Stimulated activated CD8-positive, alpha-beta memory T cell treated with anti-CD3 and anti-CD28 coated beads, Interleukin-12 subunit alpha, Interleukin-12 subunit beta, amount 100 ng/mL, for 1 hour (primary cell): ENCODE measurements at places on chromosomes 12 and 14.

GRCh38 chr14:74265301-74265965, 26.2 kb downstream of the VSX2 start:
- no peak for DNase-seq

DNA sequence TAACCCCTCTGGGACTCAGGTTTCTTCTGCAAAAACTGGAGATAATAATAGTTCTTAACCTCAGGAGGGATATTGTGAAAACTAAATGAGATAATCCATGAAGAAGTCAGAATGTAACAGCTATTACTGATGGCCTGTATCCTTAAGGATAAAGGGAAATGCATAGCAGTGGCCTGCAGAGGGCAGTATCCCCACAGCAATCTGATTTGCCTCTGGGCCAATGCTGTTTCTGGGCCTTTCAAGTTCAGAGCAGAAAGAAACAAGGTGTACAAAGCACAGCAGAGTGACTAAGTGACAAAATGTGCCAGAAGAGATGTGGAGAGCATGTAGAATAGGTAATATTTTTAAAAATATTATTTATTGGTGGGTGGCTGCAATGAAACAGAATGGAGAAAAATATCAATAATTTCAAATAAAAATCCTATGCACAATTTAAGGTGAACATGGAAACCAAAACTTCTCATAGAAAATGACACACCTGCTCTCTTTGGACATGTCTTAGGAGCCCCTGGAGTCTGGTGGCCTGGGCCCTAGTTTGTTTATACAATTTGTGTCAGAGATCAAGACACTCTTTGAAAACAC, 90.3 kb downstream of the C12orf75 start:
- DNase-seq = peak; percentile 35

GRCh38 chr14:54981698-54982097, 45.2 kb downstream of the WDHD1 start:
- no peak for DNase-seq

DNA sequence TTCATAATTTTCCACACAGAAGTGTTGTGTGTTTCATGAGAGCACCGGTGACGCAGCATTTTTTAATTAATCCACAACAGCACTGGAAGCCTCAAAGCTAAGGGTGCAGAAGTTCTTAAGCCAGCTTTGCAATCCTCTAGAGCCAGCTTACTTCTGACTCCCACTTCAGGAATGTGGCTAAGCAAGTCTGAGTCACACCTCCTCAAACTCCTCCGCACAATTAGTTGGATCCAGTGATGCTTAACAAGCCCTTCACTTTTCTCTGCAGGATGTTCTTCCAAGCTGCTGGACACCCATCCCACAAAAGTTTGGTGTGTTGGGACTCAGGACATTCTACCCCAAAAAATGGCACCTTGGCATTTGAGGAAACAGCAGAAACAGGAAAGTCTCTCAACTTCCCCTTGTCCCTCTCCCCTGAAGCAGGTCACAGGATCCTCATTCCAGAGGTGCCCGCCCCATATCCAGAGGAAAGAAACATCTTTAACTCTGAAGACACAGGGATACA, 210.0 kb downstream of the PPM1H start:
- no peak for DNase-seq

GRCh38 chr12:80769553-80770140, 52.9 kb downstream of the MYF5 start:
- no peak for DNase-seq

DNA sequence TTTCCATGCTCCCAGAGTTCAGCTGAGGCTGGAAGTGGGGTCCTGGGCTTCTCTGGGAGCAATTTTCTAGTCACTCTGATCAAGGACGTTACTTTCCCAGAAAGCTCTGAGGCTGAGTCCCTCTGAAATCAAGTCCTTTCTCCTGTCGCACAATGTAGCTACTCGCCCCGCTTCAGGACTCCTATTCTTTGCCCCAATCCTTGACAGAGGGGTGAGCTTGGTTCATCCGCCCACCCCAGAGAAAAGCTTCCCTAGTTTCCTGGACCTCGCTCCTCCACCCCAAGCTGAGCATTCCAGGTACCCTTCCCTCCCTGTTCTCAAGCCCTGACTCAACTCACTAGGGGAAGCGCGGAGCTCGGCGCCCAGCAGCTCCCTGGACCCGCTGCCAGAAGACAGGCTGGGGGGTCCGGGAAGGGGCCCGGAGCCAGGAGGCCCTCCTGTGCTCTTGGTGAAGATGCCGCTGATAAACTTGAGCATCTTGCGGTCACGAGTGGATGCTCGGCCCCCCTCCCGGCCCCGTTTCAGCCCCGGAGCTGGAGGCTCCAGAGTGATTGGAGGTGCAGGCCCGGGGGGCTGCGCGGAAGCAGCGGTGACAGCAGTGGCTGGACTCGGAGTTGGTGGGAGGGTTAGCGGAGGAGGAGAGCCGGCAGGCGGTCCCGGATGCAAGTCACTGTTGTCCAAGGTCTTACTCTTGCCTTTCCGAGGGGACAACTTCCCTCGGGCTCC, 1.6 kb downstream of the AGAP2 start:
- no peak for DNase-seq

GRCh38 chr12:121301876-121302275, 5.4 kb upstream of the CAMKK2 start:
- DNase-seq = no peak

GRCh38 chr14:94113490-94113889, 3.0 kb downstream of the IFI27 start:
- DNase-seq = no peak

- no peak for DNase-seq
Observed at GRCh38 chr14:54010981-54011380, 54.4 kb upstream of the BMP4 start.

GRCh38 chr12:10031771-10032175, 1.3 kb downstream of the CLEC9A start:
- no peak for DNase-seq

DNA sequence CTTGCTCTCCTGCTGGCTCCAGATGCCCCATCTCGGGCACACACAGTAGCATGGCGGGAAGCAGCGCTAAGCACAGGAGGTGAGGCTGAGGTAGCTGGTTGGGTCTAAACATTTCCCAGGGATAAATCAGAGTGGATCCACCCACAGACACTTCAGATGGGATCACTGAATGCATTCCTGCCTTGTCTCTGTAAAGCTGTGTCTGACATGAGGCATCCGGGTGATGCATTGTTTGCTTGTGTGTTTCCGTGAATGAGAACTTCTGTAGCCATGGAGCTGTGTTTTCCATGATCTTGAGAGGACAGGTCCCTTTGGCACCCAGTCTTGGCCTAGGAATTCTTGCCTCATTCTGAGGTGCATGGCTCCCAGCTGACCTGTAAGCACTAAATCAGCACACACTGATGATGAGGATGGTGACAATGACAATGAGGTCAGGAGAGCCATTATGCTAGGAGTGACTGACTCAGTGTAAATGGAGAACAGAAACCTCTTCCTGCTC, 6.7 kb upstream of the KRT75 start:
- no peak for DNase-seq

GRCh38 chr12:66503746-66504145, 175.1 kb downstream of the GRIP1 start:
- no peak for DNase-seq

- no peak for DNase-seq
Observed at GRCh38 chr12:85639834-85640233, 196.4 kb downstream of the RASSF9 start.

DNA sequence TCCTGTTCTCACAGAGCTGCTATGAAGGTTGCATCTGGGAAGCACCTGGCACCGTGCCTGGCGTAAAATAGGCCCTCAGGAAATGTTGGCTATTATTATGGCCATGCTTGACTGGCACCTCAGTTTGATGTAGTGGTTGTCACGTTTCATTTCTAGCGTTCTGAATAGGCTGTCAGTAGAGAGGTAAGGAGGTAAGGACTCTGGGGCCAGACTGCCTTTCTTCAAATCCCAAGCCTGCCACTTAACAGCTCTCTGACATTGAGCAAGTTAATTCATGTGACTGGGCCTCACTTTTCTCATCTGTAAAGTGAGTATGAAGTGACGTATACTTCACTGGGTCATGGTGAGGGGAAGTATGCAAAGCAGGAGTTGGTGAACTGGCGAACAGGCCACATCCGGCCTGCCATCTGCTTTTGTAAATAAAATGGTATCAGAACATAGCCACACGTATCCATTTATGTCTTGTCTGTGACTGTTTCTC, 196.2 kb downstream of the CACNA1C start:
- DNase-seq = no peak

DNA sequence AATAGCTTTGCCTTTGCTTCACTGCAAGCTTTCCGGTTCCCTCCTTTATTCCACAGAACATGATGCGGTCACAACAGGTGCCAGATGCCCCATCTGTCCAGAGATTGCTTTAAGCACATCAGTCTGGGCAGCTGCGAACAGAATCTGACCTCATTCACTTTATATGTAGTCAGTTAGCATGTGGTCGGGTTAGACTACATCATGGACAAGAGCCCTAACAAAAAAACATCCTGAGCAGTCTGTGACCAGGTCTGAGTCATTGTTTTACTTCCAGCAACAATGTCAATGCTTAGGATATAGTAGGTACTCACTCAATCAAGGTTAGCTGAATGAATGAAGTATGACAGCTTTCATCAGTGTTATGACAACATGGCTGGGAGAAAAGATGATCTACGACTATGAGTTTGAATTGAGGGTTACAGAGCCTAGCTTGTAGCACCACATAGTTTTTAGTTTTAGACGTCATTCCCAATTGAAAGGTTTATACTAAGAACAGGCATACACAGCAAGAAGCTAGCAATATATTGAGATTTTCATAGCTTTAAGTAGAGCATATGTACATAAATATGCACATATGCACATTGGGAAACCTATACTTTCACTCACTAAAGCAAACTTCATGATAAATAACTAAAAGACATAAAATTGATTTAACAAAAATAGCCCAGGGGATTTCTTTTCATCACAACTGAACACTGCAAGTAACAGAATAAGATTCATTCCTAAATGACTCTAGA, 64.2 kb upstream of the TMCC3 start:
- no peak for DNase-seq

DNA sequence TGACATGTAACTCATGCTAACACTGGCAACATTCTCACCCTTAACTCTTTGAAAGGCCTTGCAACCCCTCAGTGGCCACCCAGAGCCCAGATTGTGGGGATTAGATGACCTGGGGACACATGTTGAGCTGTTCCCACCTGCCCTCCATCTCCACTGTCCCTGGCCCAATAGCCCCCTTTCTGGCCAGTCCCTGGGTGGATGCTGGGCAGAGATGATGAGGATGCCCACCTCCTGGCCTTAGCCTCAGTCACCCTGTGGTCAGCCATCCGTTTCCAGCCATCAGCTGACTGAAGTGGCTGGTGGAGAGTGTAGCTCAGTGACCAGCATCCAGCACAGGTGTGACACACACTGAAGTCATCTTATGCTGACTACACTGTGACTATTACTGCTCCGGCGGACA, 4.7 kb downstream of the ANHX start:
- no peak for DNase-seq

DNA sequence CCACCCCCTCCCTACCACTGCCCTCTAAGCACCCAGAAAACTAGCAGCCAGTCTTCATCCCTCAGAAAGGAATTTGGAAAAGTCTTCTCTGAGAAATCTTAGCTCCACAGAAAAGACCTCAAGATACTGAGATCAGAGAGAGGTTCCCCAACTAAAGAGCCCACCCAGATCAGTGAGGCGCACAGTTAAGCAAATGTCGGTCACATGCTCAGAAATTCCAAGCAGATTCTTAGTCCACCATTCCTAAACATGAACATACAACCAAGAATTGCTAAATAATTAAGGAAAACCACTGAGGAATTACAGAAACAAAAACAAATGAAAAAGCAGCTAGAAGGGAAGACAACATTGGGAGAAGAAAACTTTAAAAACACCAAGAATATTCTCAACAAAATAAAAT, 32.3 kb downstream of the MED13L start:
- no peak for DNase-seq

GRCh38 chr12:91406920-91407341, 224.3 kb upstream of the DCN start:
- DNase-seq = no peak

DNA sequence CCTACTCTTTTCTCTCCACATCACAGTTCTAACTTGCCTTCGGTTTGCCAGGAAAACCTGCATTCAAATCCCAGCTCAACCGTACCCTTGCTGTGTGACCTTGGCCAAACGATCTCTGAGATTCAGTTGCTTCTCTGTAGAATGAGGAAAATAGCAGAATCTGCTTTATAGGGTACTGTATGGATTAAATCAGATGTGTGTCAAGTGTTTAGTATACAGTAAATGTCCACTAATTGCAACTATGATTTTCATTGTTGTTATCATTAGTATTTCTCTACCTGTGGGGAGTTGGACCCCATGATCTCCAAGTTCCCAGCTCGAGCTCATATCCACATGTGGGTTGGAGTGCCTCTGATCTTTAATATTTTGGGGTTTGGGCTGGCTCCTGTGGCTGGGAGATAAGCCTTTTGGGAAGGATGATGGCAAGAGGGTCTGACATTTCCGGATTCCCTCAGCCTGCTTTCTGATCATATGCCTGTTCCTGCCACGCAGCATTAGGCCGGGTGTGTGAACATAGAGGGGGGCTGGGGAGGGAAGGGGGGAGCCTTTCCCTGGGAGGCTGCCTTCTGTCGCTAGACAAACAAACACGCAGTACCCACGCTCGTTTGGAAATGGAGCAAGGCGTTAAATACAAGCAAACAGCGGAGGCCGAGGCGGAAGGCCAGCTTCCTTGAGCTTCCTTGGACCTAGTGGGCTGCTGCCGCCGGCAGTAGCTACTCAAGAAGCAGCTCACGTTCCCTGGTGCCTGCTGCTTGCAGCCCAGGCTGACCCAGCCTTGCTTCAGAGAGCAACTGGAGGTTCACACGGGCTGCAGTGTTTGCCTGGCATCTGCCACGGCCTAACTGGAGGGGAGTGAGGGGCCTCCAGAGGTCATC, 213.5 kb upstream of the LHX5 start:
- no peak for DNase-seq

GRCh38 chr14:39229222-39229543, 4.5 kb upstream of the MIA2 start:
- peak; percentile 15 for DNase-seq

DNA sequence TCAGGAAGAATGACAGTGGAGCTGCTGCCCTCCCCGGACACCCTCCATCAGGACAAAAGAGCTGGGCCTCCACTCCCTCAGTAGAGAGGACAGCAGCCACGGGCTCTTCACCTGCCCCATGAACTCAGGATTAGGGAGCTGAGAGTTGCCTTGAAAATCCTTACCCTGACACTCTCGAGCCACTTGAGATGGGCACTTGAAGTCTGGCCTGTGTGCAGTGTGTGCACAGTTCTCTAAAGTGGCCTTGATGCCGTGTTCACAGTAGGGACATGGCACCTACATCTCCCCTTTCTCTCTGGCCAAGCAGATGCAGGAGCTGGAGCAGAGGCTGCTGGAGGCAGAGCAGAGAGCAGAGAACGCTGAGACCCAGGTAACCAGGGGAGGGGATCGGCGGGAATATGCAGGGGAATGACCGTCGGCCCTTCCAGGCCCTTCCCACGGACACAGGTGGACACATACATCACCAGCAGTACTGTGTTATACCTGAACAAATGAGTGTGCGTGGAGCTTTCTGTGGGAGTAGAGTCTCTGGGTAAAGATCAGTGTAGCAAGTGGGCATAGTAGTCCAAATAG, 22.5 kb downstream of the PLEKHH1 start:
- no peak for DNase-seq

- no peak for DNase-seq
Observed at GRCh38 chr14:61581340-61581739, 114.0 kb upstream of the HIF1A start.
